Activated naive CD8-positive, alpha-beta T cell treated with anti-CD3 and anti-CD28 coated beads, Interleukin-2, amount 50 U/mL, for 16 hours (primary cell): ENCODE measurements at places on chromosomes 13 and 19.

GRCh38 chr19:8158411-8159074, 9.2 kb upstream of the FBN3 start:
- DNase-seq, result peak; percentile 7

DNA sequence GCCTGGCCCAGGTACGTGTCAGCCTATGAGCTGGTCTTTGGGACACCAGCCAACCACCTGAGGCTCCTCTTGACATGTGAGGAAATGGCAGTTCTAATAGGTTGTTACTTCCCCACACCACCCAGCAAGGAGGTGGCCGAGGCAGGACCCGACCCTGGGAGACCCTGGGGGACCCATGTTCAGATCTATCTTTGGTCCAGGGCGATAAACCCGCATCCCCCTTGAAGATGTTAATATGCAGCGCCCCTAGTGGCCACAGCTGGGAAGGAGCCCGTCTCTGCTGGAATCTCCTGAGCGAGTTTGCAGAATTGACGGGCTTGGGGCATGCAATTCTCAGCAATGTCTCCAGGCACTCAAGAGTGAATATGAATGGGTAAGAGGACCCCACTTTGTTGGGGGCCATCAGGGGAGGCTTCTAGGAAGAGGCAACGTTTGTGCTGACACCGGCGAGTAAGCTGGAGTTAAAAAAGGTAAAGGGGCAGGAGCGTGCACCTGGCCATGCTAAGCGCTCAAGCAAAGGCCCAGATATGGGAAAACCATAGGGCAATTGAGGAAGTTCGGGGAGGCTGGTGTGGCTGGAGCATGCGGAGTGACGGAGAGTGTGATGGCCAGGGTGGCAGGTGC, 1.5 kb upstream of the MYO1F start:
- DNase-seq, result peak; percentile 56

GRCh38 chr19:44738136-44738535, 10.4 kb upstream of the BCL3 start:
- DNase-seq, result no peak

- no peak for DNase-seq
Measured at GRCh38 chr19:2771786-2772674, 11.0 kb downstream of the SGTA start.

DNA sequence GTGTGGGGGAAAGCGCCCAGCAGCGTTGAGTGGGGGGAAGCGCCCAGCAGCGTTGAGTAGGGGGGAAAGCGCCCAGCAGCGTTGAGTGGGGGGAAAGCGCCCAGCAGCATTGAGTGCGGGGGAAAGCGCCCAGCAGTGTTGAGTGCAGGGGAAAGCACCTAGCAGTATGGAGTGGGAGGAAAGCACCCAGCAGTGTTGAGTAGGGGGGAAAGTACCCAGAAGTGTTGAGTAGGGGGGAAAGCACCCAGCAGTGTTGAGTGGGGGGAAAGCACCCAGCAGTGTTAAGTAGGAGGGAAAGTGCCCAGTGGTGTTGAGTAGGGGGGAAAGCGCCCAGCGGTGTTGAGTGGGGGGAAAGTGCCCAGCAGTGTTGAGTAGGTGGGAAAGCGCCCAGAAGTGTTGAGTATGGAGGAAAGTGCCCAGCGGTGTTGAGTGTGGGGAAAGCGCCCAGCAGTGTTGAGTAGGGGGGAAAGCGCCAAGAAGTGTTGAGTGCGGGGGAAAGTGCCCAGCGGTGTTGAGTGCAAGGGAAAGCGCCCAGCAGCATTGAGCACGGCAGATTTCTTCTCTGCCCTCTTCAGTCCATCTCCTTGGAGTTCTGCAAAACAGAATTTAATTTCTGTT, 138.4 kb downstream of the ATP11A start:
- no peak for DNase-seq

GRCh38 chr13:113119166-113119821, 3.3 kb upstream of the F10 start:
- DNase-seq, result no peak

DNA sequence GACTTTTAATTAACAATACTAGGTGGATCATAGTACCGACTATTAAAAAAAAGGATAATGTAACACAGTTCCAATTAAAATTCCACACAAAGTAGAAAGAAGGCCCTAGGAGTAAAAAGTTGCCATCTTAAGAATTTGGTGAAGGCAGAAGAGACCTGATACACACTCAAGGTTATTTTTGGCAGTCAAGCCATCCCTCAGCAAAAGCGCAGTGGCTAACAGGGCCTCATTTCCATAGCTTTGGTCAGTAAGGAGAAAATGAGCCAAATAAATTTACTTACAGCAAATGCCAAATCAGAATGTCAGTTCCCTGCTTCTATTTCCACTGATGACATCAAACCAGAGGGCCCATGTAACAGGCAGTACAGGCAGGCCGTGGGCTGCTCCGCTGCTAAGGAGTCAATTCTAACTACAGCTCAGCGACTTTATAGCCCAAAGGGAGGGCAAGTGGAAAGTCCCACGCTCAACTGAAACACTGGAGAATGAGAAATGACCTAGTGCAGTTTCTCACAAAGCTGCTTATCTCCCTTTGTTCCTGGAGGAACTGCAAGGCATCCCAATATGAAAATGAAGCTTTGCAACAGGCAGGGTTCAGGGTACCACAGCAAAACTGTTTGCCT, 6.3 kb downstream of the ARGLU1 start:
- no peak for DNase-seq

DNA sequence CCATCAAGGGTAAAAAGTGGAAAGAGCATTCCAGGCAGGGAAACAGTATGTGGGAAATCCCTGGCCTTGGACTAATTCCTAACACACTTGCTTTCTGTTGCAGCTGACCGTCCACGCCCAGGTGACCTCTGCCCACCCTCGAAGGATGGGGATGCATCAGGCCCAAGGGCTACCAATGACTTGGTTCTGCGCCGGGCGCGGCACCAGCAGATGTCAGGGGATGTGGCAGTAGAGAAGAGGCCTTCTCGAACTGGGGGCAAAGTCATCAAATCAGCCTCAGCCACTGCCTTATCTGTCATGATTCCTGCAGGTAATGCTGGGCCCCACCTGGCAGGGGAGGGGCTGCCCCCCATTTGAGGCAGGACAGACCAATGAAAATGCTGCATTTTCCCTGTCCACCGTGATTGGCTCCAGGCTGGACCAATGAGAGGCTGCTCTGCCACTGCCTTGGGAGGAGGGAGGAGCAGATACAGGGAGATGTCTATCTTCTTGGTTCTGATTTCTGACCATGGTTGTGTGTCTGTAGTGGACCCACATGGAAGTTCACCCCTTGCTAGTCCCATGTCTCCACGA, 12.6 kb downstream of the DNASE2 start:
- DNase-seq, result no peak

- DNase-seq, result no peak
Measured at GRCh38 chr13:38090913-38091312, 221.3 kb upstream of the TRPC4 start.

DNA sequence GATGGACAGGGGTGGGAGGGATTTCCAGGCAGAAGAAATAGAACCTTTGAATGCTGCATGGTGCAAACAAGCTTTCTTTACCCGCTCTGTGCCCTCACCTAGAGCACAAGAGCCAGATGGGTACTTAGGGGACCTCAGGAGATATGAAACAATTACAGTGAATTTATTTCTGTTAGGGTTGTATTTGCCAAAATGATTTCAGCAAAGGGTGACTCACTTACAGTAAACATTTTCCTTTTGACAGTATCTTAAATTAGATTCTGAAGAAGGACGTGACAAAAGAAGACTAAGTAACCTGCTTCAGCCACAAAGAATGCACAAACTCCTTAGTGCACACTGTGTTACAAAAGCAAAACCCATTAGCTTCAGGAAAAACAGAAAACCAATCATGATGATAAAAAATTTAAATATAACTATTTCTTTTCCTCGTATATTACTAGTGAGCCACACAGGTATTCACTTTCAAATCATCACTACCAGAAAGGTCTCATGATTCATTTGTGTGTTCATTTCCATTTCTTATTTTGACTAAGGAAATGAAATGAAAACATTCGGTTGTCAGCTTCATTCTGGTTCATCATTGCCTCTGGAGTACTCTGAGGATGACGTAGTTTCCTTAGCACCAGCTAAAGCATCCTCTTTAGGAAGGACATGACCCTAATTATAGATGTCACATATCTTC, 158.8 kb downstream of the NHLRC3 start:
- no peak for DNase-seq

DNA sequence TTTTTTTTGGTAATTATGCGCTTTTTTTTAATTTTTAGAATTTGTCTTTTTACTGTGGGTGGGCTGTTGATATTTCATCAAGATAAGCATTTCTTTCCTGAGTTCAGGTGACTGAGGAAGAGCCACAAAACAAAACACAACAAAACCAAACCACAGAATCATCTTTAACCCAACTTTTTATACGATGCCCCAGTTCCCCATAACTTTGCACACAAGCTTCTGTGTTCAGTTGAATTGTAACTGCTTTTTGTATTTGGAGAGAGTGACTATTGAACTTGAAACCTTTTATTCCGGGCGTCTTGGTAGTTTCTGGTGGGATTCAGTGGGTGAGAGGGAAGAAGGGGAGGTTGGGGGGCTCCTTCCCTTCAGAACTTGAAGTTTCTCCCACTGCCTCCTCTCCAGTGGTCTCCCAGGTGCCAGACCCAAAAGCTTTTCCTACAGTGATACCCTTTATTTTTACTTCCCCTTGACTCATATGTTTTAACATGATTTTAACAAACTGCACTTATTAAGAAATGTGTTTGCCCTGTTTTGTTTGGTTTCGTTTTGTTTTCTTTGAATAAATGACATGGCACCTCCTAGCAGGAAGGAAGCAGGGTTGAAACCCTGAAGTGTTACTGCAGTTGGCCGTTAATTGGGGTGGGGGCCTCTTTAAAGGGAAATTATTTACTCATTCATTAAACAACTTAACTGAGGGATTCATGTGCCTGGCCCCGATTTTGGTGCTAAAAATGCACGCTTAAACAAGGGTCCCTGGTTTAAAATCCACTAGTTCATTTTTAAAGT, 2.7 kb upstream of the CCDC97 start:
- DNase-seq, result no peak

- no peak for DNase-seq
Measured at GRCh38 chr19:3351702-3352447, 14.5 kb upstream of the NFIC start.

GRCh38 chr19:41784312-41784711, 12.1 kb upstream of the CEACAM3 start:
- no peak for DNase-seq

DNA sequence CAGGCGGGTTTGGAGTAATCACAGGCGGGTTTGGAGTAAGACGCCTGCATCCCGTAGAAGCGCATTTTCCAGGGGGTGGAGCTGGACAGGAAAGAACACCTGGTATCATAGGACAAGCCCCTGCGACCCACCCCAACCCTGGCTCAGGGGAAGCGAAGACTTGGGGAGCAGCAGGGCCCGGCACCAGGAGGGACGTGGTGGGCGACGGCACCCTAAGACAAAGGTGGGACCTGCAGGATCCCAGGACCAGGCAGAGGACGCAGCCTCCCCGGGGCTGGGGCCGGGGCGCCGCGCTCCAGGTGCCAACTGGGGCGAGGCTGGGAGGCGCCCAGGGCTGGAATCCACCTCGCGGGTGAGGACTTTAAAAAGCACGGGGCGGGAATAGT, 520 bp downstream of the ZNF600 start:
- DNase-seq, result no peak

DNA sequence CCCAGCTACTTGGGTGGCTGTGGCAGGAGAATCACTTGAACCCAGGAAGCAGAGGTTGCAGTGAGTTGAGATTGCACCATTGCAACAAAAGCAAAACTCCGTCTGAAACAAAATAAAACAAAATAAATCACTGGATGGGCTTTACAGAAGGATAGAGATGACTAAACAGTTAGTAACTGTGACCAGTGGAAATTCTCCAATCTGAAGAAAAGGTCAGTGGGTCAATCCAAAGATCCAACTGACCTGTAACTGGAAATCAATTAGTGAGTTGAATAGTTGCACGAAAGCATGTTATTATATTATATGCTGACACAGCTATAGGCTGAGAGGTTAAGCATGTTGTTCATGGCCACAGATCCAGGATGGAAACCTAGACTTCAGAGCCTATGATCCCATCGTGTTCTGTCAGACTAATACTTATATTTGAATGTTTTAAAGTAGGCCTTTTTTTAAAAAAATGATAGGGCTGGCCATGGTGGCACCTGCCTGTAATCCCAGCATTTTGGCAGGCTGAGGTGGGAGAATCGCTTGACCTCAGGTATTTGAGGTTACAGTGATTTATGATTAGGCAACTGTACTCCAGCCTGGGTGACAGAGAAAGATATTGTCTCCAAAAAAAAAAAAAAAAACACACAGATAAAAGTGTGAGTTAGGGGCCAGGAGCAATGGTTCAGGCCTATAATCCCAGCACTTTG, 1.4 kb downstream of the ECH1 start:
- no peak for DNase-seq

DNA sequence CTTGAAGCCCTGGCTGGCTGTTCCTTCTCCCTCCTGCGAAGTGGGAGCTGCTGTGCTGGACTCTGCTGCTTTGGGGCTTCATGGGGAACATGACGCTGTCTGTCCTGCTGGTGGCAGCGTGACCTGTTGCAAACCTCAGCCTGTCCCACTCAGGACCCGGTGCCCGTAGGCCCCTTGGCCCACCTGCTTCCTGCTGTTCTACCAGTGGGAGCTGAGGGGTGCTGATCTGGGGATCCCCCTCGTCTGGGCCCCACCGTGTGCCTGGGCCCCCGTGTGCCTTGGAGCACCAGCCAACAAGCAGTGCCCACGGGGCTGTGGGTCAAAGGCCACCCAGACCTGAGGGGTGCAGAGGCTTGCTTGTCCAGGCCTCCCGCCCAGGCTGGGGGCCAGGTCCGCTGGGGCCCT, 5.3 kb downstream of the SPPL2B start:
- DNase-seq, result no peak

GRCh38 chr13:44667943-44668342, 91.8 kb upstream of the TSC22D1 start:
- DNase-seq, result no peak

- DNase-seq, result no peak
Measured at GRCh38 chr19:45883586-45883880, 2.4 kb downstream of the IRF2BP1 start.

DNA sequence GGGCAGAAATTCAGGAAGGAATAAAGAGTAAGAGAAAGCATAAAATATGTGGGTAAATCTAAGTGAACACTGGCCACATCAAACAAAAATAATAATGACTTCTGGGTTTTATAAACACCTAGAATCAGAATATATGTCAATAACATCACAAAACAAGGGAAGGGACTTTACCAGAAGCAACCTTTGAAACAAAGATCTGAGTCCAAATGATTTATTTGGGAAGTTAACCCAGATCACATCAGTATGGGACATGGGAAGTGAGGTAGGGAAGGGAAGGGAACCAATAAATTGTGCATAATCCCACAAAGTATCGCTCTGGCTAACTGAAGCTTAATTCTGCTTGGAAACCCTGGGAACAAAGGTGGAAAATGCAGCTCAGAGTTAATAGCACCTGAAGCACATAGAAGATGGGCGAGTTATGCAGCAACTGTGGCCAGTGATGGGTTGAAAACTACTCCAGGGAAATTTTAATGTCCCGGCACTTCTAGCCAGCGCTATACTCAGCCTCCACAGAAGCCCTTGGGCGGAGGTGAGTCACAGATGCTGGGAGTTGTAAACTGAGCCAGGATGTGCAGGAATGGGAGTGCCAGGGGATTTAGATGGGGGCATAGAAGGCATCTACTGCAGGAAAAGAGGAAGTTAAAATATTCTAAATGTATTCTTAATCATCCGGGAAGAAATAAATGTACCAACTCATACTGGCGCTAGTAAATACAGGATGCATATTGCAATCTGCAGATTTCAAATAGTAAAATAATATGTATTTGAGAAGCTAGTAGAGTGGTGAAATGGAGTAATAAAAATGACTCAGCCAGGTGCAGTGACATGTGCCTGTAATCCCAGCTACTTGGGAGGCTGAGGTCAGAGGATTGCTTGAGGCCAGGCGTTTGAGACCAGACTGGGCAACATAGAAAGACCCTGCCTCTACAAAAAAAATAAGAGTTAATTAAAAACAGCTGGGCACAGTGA, 34.2 kb upstream of the CEBPG start:
- DNase-seq, result no peak

GRCh38 chr19:15081911-15082310, at the start of gene OR1I1:
OR1I1 (plus strand) TSS chr19:15082211; CDS start chr19:15087066, 4,855 bp downstream.
- no peak for DNase-seq
